ENCODE measurements at places on chromosomes 7 and 10.

DNA sequence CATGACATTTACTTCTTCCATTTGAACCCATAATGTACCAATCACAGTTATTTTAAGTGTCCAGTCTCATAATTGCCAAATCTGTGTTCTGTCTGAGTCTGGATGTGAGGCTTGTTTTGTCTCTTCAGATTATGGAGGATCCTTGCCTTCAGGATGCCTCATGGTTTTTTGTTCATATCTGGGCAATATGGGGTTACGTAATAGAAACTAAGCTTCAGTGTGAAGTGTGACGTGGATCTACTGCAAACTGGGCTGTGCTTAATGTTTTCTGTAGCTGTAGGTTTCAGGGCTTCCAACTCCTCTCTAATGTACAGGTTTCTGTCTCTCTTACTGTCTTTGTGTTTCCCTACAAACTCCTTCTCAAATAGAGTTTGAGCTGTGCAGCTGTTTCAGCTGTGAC is 223.7 kb upstream of the ADARB2 start:
- DNase-seq = no peak

- no peak for DNase-seq
Observed at GRCh38 chr10:121690970-121691369, 92.7 kb upstream of the FGFR2 start.

DNA sequence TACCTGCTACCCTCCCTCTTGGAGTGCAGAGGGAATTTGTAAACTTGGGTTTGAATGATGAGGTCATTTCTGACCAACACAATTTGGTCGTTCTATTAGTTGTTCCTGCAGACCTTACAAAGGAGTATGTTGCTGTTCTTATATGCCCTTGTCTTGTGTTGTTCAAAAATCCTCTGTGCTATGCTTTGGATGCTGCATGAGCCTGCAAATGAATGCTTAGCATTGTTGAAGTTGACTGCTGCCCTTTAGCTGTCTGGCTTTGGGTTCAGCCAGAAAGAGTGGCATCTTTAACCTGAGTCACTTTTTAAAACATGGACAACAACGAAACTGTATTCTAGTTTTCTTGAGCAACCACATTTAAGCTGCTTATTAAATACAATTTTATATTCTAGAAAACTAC is 80.3 kb downstream of the SND1 start:
- no peak for DNase-seq

GRCh38 chr7:6256677-6257535 is 15.5 kb downstream of the CYTH3 start:
- DNase-seq = no peak

GRCh38 chr10:86225103-86225782 is 141.4 kb downstream of the GRID1 start:
- no peak for DNase-seq

GRCh38 chr7:156160811-156161210 is 348.5 kb upstream of the SHH start:
- no peak for DNase-seq

All from activated CD8-positive, alpha-beta memory T cell treated with anti-CD3 and anti-CD28 coated beads for 4 hours (primary cell).